ENCODE measurements at places on chromosomes 16 and 17.

GRCh38 chr16:1590366-1590765, 21.5 kb downstream of the IFT140 start:
- DNase-seq, result no peak

DNA sequence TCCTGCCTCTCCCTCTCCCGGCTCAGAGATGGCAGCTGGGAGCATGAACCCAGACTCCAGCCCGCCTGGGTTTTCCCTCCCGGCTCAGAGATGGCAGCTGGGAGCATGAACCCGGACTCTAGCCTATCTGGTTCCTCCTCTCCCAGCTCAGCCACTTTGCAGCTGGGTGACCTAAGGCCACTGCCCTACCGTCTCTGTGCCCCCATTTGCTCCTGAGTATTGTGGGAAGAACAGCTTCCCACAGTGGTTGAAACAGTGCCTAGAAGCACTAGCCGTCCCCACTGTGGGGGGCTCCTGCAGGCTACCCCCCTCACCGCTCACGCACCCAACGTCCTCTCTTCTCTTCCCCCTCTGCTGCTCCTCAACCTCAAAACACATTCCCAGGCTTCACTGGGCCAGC, 99.9 kb upstream of the GSE1 start:
- no peak for DNase-seq

DNA sequence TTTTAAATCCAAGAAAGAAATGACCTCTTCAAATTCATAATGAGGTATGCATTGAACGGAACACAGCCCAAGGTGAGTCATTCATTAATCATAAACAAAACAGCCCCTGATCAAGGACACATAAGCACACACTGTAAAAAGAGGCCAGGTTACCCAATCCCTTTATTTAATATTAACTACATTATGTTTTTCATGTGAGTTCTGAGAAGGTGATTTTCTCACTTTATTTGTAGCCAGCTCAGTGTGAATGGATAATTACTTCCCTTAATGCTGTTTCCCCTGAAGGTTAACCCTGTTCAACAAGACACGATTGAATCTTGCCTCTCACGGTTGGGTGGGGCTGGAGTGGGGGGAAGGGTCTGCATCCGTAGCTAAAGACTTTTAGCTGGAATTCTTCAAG, 257.3 kb upstream of the SALL1 start:
- DNase-seq, result no peak

DNA sequence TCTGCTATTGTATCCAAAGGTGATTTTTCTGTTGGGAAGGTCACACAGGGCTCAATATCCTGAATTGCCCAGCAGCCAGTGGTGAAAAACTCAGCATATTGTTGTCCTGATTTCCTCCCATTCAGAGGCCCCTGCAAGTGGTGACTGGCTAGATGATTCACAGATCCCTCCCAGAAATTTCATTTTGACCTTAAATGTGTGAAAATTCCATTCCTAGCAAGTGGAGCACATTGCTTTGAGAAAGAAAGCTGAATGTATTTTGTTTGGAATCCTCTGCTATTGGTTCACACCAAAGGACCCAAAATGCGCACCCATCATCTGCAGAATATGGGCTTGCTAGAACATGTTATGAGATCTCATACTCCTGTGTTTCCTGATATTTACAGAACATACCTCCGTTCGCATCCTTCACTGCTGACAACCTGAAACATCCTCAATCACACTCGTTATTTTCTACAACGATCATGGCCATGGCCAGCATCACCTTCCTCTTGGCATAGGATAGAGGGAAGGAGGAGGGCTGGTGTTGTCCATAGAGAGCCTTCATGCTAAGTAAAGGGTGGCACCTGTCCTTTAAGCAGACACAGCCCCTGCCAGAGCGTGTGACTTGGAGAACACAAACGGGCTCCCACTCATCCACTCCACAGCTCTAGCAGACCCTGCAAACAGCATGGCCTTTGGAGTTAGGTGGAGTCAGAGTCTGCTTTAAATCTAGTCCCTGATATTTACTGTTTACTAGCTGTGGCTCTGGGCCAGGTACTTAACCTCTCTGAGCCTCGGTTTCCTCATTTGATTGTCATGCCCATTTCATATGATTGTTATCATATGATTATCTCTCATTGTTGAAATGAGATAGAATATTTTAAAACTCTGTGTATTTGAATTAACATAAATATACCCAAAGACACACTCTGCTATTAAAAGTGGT, 30.4 kb upstream of the NFAT5 start:
- no peak for DNase-seq

GRCh38 chr16:81632392-81633146, 146.5 kb upstream of the PLCG2 start:
- peak; percentile 80 for DNase-seq

GRCh38 chr16:77905374-77905920, 116.9 kb upstream of the CLEC3A start:
- no peak for DNase-seq

- no peak for DNase-seq
These were observed 20.3 kb upstream of the SLC52A1 start for GRCh38 chr17:5055543-5055942.

DNA sequence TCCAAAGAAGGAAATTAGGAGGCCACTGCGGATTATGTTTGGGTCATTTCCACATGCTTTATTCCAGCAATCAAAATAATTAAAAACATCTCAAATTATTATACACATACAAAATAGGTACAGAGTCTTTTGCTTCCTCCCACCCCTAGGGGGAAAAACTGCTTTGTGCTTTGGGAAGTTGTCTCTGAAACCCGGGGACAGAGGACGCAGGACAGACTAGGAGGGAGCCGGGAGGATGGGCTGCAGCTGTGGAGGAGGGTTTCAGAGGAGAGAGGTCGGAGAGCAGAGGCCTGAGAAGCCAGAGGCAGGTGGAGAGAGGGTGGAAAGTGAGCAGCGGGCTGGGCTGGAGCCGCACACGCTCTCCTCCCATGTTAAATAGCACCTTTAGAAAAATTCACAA, 17.4 kb downstream of the COL1A1 start:
- no peak for DNase-seq

DNA sequence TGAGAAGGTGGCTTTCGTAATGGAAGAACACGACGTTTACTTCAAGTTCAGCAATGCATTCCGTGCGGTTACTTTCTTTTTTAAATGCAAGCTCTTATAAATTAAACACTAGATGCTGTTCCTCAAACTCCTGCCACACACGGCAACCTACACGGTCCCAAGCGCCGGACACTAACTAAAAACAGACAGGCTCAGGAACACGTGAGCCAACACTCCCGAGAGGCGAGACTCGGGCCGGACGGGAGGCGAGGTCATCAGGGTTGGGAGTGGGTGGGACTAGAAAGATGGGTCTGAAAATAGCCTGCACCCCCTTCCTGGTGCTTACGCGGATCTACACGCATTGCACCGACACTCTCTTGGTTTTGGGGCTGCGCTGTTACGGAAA, 6.4 kb downstream of the CLCN7 start:
- DNase-seq, result no peak

- DNase-seq, result no peak
These were observed 383.9 kb downstream of the WWOX start for GRCh38 chr16:78483124-78483992.

- no peak for DNase-seq
These were observed 18.8 kb downstream of the B9D1 start for GRCh38 chr17:19343671-19344151.

GRCh38 chr17:74736513-74737298, at the start of gene RAB37:
TSS of gene RAB37 (plus strand) at chr17:74737256. CDS start at chr17:74737273, 17 bp downstream.
- DNase-seq, result peak; percentile 60

GRCh38 chr16:88455610-88456355, 2.7 kb downstream of the ZFPM1 start:
- DNase-seq, result peak; percentile 76

DNA sequence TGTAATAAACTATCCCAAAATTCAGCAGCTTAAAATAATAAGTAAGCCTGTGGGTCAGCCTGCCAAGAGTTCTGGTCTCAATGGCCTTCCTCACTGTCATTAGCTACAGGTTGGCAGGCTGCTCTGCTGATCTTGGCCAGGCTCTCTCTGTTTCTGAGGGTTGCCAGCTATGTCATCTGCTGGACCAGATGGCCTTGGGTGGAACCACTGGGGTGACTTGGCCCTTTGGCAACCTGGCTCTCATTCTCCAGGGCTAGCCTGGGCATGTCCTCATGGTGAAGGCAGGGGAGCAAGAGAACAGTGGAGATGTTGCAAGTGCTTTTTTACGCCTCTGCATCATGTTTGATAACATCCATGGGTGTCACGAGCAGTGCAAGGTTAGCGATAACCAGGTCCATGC, 13.9 kb downstream of the ITGAM start:
- no peak for DNase-seq

DNA sequence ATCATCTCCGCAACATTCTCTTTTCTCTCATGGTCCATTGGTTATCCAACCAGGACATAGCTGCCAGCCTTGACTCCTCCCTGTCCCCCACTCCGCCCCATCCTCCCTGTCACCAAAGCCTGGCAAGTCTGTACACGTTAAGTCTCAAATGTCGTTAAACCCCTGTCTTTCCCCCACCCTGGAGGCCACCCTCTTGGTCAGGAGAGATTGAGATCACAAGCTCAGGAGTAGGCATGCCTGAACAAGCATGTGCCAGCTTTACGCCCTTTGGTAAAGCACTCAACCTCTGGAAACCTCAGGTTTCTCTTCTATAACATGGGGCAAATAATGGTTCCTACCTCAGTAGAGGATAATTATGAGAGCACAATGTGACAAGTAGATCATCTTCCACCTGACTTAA, 38.1 kb upstream of the CCL1 start:
- DNase-seq, result no peak

GRCh38 chr17:80327518-80327917, 66.9 kb downstream of the RNF213 start:
- no peak for DNase-seq

DNA sequence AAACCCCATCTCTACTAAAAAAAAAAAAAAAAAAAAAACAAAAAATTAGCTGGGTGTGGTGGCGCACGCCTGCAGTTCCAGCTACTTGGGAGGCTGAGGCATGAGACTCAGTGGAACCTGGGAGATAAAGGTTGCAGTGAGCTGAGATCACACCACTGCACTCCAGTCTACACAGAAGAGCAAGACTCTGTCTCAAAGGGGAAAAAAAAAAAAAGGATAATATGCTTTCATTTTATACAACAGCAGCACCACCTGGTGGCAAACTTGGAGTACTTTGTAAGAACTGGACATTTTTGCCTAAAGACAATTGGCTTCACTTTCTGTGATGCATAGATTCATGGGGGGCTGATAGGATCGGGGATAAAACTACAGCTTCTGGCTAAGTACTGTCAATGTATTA, 8.5 kb downstream of the CHTF8 start:
- DNase-seq, result peak; percentile 73

GRCh38 chr17:69176457-69176795, 34.7 kb upstream of the ABCA6 start:
- DNase-seq, result no peak

Measured in CD8-positive, alpha-beta memory T cell (primary cell).